CD4-positive, alpha-beta T cell treated with Interleukin-12 subunit alpha and Interleukin-12 subunit beta, for 1 hour (primary cell): ENCODE measurements at places on chromosomes 16 and 17.

DNA sequence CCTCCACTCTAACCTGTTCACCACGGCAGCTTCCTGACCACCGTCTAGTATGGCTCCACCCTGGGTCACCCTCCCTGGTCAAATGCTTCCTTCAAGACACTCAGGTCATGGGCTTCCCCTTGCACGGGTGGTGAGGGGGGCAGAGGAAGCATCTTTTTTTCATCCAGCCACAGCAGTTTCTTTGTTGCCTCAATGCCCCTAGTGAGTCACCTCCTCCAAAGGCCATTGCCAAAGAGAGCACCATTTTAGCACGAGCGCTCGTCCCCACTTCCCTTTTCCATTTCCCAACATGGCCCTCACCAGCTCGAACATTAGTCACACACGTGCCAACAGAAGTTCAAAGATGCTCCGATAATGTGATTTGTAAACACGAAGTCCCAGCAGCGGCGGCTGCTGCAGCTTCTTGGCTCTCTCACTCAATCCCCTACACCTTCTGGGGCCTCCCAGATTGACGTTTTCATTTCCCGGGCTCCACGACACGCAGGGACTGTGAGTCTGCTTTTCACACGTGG lies 134.6 kb downstream of the GAS7 start:
- peak; percentile 30 for DNase-seq

DNA sequence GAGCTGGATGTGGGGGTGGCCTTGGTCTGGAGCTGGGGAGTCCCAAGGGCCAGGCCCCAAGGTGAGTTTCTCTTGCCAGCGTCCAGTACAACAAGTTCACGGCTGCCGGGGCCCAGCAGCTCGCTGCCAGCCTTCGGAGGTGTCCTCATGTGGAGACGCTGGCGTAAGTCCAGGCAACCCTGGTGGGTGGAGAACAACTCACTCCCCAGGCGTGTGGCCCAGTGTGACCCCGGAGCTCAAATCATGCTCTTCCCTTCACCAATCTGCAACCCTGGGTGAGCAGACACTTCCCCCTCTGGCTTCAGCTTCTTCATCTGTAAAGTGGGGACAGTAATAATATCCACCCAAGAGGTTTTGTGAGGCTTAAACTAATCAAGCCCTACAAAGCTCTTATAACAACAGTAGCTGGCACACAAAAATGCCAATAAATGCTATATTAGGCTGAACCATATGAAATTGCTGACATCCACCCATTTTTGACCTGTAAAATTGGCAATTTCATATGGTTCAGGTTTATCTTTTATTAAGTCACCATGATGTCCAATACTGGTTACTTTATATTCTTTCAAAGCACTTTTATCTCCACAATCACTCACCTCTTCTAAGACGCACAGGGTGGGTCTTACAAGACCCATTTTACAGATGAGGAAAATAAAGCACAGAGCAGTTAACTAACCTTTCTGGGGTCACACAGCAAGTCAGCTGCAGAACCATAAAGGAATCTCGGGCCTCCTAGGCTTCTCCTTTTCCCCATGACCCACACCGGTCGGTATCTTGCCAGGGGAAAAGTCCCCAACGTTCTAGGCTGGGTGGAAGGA lies 19.7 kb downstream of the DEXI start:
- DNase-seq, result no peak

DNA sequence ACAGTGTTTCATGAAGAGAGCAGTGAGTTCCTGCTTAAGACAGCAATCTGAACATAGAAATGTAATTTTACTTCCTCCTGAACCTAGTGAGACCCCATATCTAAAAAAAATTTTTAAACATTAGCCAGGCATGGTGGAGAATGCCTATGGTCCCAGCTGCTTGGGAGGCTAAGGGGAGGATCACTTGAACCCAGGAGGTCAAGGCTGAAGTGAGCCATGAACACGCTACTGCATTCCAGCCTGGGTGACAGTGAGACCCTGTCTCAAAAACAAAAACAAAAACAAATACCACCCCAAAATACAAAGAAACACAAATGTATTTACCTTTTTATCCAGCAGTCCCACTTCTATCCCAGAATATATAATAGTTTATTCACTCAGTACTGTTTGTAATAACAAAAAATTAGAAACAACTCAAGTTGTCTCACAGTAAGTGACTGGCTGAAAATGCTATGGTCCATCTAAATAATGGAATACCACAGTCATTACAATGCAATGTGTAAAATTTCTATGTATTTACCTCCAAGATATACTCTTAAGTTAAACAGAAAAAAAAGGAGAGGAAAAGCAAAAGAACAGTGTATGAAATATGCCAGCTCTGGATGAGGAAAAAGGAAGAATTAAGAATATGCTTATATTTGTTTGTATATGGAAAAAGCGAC lies 16.3 kb downstream of the CFDP1 start:
- DNase-seq, result no peak

- no peak for DNase-seq
These were observed 25.4 kb downstream of the RTN4RL1 start for GRCh38 chr17:1999557-2000251.
